Colonic mucosa (tissue), 4 donors: ENCODE measurements at places on chromosomes 5 and 9. TPM values are rescaled to one million over a fixed set of nuclear protein-coding genes. Genes with fewer than 3 reads are reported as not detected.

- no peak for DNase-seq
Observed at GRCh38 chr9:99931155-99931840, 24.8 kb downstream of the STX17 start.

- DNase-seq, result peak; percentile 57
Observed at GRCh38 chr5:72248410-72248981, 71.5 kb downstream of the MRPS27 start.

DNA sequence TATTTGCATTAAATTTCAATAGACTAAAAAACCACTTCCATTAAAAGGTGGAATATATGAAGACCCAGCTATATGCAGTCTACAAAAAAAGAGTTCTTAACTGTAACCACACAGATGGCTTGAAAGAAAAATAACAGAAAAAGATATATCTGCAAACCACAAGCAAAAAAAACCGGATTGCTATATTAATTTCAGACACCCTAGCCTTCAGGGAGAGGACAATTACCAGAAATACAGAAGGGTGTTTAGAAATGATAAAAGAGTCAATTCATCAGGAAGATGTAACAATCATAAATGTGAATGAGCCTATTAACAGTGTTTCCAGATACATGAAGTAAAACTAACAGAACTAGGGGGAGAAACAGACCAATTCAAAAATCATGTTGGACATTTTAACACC is 56.9 kb upstream of the SMIM23 start:
- no peak for DNase-seq

- DNase-seq, result no peak
Observed at GRCh38 chr5:59617186-59617771, 276.2 kb downstream of the PDE4D start.

DNA sequence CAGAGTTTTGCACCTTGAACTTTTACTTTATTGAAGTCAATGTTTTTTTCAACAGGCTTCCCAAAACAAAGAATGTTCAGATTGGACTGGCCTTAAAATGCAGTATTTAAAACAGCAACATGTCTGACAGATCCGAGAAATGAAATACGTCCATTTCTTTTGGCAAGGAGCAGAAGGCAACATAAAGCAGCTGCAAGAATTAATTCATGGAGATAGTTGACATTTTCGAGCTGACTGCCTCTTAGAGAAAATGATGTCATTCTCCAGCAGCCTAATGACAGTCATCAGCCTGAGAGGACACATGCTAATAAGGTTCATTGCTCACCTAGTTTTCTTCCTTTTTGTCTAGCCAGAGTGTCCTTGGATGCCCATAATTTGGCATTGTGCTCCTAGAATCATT is 232.2 kb upstream of the SEMA6A start:
- DNase-seq, result no peak

- no peak for DNase-seq
Observed at GRCh38 chr5:24368115-24368514, 276.7 kb downstream of the CDH10 start.

DNA sequence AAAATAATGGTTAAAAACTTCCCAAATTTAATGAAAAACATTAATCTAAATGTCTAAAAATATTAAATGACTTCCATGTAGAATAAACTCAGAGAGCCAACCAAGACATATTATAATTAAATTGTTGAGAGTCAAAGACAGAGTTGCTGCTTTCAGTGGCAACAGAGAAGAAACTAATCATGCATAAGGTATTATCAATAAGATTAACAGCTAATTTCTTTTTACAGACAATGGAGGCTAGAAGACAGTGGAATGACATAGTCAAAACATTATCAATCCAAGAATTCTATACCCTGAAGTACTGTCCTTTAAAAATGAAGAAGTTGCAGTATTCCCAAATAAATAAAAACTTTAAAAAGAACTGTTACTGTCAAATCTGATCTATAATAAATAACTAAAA is 268.7 kb downstream of the IRX2 start:
- DNase-seq, result no peak

- DNase-seq, result no peak
Observed at GRCh38 chr5:23314827-23315226, 192.6 kb upstream of the PRDM9 start.

- DNase-seq, result no peak
Observed at GRCh38 chr5:112141582-112141981, 277.5 kb downstream of the EPB41L4A start.

Gene GPR151
- total RNA-seq, result not detected

Gene CRHBP
- total RNA-seq, result 0.40 TPM

Gene CER1
- not detected for total RNA-seq

Gene CDH10
- 0.13 TPM for total RNA-seq

Gene FOXI1
- total RNA-seq, result not detected

Gene SPTAN1
- total RNA-seq, result 282 TPM

Gene AK8
- total RNA-seq, result 0.59 TPM

Gene MARCHF11
- not detected for total RNA-seq

Gene BNC2
- 2.1 TPM for total RNA-seq

Gene IL13
- total RNA-seq, result not detected
